ENCODE measurements at places on chromosomes 7 and 10.
A peak's percentile ranks its signal among the peaks of the same experiment; 100 is the strongest.

GRCh38 chr10:49364747-49365146 lies 31.1 kb downstream of the DRGX start:
- DNase-seq, result no peak

DNA sequence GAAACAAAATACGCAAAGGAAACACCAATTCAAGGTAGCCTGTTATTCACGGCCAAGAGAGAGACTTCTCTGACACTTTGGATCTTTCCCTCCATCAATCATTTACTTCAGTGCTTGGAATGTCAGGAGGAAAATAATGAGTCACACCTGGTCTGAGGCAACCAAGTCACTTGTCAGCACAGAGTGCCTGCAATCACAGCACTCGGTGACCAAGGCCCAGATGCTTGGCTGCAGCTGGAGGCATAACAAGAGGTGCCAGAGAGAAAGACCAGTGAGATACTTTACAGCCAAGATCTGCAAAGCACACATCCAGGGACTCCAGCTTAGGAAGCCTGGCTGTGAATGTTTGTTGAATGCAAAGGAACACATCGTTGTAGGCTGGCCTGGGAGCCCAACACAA lies 33.9 kb downstream of the ASB13 start:
- DNase-seq, result no peak

DNA sequence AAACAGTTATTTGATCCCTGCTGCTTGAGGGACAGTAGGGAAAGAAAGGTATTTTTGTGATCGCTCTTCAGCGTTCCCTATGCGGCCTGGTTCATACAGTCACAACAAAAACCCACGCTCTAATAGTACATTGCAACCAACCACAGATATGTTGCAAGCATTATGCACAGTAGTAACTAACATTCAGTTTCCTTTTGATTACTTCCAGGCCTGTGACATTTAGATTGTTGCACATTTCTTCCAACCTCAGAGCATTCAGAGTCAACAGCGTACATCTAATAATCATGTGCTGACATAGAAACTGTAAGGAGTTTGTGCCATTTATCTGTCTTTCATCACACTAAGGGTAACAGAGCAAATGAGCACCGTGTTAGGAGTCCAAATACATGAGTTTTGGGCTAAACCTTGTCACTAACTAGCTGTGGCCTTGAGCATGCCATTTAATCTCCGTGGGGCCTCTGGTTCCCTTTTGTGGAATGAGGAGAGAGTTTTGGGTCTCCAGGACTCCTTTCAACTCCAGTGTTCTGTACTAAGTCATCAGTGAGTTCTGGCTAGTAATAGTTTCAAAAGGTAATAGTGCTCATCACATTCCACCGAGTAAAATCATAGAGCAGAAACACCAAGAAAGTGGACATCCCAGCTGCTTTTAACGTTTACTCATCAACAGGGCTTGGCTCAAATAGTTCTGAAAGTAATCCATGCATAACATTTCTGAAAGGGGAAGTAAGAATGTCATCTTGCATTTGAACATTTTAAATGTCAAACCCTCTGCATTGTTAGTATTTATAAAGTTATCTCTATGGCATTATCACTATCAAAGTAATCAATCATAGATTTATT lies 99.0 kb upstream of the FZD1 start:
- DNase-seq, result no peak

- DNase-seq, result no peak
Observed at GRCh38 chr10:2817940-2818636, 249.3 kb upstream of the PFKP start.

GRCh38 chr7:55521512-55521911 lies 50.8 kb downstream of the VOPP1 start:
- no peak for DNase-seq

GRCh38 chr7:106053109-106053508 lies 59.0 kb downstream of the SYPL1 start:
- DNase-seq, result no peak

- DNase-seq, result no peak
Observed at GRCh38 chr7:134179036-134180011, 52.2 kb downstream of the LRGUK start.

DNA sequence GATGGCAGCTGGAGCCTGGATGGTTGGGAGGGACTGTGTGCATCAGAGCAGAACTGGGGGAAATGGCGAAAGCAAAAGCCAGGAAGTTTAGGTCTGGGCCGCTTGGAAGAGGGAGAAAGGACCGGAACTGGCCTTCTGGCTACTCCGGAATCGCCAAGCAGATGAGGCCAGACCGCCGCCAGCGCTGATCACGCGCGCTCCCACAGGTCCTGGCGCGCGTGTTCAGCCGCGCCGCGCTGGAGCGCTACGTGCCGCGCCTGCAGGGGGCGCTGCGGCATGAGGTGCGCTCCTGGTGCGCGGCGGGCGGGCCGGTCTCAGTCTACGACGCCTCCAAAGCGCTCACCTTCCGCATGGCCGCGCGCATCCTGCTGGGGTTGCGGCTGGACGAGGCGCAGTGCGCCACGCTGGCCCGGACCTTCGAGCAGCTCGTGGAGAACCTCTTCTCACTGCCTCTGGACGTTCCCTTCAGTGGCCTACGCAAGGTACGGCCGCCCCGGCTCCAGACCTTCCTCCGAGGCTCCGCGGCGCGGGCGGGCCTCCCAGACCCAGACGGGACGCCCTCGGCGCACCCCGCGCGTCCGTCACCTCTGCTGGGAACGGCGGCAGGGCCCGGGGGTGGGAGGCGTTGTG lies 2.0 kb downstream of the CYP26C1 start:
- no peak for DNase-seq

DNA sequence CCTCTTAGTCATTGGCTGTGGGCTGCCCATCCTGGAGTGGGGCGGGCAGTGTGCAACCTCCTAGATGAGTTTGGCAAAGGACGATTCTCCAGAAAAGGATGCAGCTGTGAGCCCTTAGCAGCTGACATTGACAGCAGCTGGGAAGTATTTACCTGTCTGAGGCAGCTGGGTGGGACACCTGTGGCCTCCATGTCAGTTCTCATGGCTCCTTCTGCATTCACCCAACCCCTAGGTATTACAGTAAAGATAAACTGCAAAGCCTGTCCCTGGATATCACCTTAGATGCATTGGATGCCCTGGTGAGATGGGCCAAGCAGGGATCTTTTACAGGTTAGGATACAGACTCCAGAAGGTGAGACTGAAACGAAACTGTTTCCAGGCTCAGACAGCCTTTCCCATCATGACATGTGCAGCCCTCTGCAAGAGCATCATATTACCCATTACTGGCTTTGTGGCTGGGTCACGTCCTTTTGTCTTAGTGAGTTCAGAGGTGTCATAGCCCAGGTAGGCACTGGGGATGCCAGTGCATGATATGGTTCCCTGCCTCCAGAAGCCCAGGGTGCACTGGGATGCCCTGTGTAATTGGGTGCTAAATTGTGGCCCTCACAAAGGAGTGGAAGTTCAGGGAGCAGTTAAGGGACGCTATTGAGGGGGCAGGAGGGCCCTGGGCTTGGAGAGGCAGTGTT lies 28.9 kb downstream of the MINDY4 start:
- DNase-seq, result no peak

DNA sequence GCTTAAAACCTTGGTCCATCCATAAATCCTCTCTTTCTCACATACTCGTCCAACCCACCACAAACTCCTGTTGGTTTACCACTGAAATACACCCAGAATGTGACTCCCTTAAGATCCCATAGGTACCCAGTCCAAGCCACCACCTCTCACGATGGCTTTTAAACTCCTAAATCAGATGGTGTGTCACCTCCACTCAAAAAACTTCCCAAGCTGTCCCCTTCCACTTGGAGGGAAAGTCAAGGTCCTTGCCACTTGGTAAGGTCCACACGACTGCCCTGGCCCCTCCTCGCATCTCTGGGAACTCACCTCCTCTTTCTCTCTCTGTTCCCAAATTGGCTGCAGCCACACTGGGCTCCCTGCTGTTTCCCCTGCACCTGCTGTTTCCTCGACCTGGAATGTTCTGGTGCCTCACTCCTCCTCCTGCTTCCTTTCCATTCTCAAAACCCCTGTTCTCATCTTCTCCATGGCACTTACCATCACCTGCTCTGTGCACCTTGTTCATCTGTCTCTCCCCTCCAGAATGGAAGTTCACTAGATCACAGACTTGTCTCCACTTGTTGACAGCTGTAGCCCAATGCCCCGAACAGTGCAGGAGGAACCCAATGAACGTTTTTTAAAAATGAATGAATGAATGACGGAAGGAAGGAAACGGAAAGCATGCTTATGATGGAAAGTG lies 23.0 kb downstream of the ZFAND2A start:
- DNase-seq, result no peak

DNA sequence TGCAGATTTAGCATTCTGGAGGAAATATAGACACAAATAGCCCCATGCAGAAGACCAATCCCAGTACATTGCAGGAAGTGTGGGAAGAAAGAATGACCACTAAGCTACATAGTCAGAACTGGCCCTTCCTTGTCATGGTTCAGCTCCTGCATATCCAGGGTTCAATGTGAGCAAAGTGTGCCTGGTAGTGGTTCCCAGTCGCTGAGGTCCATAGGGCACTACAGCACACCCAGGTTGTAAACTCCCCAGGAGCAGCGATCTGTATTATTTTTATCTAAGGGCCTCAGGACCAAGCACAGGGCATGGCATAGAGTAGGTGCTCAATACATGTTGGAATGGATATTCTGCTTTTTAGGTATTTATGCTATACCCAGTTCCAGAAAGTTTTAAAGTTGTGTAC lies 114.4 kb downstream of the RTKN2 start:
- no peak for DNase-seq

DNA sequence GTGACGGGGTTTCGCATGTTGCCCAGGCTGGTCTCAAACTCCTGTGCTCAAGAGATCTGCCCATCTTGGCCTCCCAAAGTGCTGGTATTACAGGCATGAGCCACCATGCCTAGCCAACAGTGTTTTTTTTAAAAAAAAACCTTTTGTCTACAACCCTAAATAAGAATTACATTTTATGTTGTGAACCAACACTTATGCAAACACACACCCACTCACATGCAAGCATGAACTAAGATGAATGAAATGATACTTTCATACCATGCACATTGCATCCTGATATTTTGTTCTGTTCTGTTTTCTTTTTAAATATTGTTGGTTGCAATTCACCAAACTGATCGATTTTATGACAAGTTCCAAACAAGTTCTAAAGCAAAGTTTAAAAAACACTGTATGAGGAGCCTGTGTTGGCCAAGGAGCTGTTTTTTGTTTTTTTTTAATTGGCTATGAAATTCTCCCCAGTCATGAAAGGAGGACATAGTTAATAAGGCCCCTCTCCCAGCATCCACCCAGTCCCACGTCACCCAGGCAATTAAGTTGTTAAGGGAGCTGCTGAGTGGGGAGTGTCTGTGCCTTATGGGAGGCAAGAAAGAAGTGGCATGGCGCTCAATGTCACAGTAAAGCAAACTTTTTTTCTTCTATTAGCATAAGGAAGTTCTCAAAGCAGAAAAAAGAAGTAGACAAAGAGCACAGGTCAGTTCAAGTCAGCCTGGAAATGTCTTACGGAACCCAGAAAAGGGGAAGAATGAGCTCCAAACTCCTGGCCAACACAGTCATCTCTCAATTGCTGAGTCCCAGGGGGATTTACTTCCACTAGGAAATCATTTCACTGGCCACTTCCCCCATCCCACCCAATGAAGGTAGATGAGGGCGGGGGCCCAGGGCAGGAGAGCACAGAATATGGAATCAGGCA lies 50.1 kb downstream of the NOD1 start:
- DNase-seq, result no peak

- no peak for DNase-seq
Observed at GRCh38 chr7:150847536-150847935, 4.8 kb upstream of the AOC1 start.

DNA sequence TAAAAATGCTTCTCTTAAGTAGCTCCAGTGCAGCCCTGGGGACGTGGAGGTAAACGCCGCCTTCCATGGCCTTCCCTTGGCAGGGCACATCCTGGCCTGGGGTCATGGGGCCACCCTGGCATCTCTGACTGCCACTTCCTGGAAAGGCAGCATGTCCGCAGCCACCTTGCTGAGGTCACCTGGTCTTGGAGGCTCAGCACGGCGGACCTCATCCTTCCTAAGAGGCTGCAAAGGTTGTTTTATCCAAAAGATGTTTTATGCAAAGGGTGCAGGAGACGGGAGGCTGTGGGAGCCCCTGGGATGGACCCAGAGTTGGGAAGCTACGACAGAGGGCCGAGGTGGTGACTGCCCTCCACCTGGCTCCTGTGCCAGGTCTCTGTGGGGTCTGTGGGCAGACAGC lies 106.0 kb downstream of the TCERG1L start:
- no peak for DNase-seq

DNA sequence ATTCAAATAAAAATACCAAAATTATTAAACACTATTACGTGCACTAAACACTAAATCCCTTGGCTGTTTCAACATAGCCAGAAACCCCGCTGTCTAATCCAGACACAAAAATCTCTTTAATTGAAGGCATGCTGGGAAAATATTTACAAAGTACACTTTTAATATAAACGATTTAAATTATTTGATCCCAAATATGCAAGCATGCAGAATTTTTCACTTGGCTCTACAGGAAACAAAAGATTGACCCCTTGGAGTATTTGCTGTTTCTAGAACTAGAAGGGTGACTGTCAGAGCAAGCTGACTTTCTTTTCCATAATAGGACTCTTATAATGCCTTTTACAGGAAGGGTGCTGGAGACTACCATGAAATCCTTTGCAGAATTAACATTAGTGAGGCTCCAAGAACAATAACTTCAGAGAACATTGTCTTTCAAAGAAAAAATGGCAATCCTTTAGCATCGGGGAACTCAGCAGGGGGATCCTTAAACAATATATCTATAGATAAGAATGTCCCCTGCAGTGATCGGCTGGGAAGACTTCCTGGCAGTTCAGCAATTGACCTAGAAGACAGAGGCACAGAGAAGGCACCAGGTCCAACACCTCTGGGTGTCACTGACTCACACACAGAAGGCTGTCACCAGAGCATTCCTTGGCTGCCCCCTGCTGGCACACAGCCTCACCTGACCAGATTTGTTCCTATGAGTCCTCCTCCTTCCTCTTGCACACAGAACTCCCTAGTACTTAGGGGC lies 55.8 kb upstream of the MRLN start:
- DNase-seq, result peak; percentile 87

DNA sequence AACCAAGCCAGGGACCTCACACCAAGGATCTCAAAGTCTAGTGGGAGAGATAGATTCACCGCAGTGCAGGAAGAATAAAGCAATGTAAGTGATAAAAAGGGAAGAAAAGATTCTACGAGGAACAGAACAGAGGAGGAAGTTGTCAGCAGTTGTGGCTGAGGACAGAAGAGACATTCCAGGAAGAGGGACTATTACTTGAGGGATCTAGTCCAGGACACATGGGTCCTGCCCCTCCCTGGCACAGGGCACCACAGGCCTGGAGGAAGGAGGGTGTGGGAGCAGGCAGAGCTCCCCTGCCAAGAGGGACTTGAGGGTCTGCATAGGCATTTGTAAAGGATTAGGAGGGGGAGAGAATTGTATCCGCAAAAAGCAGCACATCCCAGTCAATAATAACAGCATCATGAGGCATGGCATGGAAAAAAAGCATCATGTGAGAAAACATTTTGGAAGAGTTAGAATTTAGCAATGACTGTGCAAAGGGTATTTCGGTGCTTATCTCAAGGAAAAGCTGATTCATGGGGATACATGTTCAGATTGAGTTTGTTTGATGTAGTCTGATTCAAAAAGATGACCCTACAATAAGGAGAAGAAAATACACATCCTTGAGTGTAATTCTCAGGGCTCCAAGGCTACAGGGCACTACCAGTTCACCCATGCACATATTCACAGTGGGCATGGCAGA lies 12.7 kb downstream of the C10orf71 start:
- no peak for DNase-seq
